ENCODE measurements at places on chromosomes 5 and 9. TPM values are rescaled to one million over a fixed set of nuclear protein-coding genes. Genes with fewer than 3 reads are reported as not detected.

GRCh38 chr5:73822278-73822988 lies 196.4 kb downstream of the ARHGEF28 start:
- DNase-seq = no peak

GRCh38 chr5:142618130-142618523 lies 67.8 kb downstream of the FGF1 start:
- DNase-seq = peak; percentile 73

RANBP3L gene
- total RNA-seq = 0.10 TPM

- peak; percentile 44 for DNase-seq
These were observed 51.9 kb upstream of the ZSWIM6 start for GRCh38 chr5:61280205-61280604.

DNA sequence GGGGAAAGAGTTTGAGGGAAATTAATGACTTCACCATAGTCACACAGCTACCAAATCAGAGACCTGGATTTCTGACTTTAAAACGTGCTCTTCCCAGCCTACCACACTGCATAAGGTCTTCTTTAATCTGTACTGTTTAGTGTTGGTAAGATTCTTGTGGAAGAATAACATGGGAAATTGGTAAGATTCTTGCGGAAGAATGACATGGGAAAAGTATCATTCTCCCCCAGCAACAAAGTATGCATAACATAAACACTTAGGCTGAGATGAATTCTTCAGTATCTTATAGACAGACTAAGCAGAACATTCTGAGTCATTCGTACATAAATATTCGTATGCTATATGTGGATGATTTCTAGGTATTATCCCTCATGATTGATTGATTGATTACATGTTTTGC lies 170.4 kb downstream of the FOCAD start:
- DNase-seq = no peak

GRCh38 chr9:122777935-122778627 lies 10.7 kb upstream of the OR5C1 start:
- no peak for DNase-seq

THBS4 gene
- total RNA-seq = 1.1 TPM

DNA sequence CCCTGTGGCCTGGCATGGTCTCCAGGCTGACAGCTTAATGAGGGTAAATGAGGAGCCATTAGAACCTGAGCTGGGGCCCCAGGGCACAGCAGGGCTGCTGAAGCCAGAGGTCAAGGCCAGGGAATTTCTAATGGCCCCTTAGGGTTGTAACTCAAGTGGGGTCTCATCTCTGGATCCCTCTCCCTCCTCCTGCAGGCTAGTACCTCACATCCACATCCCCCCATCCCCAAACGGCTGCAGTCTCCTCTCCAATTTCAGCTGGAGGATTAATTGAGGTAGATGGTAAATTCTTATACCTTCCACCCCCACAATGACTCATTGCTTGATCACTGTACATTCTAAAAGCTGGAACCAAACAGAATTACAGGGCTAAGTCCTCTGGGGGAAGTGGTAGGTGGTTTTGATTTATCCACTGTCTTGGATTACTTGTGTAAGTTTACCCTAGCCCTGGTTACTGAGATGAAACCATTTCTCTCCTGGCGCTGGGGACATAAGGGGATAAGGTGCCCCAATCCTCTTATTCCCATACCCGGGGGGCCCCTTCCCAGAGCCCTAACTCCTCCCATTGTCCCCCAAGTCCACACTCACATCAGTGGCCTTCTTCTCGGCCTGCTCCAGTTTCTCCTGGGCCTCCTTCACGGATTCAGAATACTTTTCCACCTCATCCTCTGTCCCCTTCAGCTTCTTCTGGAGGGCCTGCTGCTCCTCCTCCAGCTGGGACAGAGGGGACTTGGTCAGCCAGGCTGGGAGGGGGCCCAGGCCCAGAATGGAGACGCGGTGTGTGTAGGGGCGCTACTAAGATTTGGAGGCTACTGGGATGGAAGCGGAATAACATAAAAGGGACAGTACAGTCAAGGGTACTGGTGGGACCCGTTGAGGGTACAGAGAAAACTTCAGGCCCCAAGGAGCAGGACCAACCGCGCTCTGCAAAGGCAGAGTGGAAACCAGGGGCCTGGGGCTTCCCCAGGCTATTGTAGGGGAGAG lies 875 bp downstream of the TPM2 start:
- peak; percentile 18 for DNase-seq

GRCh38 chr9:127546125-127546832 lies 65.8 kb upstream of the STXBP1 start:
- no peak for DNase-seq

- DNase-seq = peak; percentile 26
These were observed 162.7 kb downstream of the ZNF608 start for GRCh38 chr5:124583469-124584350.

GADD45G gene
- total RNA-seq = 1.2 TPM

- no peak for DNase-seq
These were observed 318.3 kb upstream of the GRAMD2B start for GRCh38 chr5:126104951-126105350.

PCDHGB6 gene
- not detected for total RNA-seq

GRCh38 chr5:111227801-111228200 lies 3.6 kb downstream of the CAMK4 start:
- peak; percentile 61 for DNase-seq

DNA sequence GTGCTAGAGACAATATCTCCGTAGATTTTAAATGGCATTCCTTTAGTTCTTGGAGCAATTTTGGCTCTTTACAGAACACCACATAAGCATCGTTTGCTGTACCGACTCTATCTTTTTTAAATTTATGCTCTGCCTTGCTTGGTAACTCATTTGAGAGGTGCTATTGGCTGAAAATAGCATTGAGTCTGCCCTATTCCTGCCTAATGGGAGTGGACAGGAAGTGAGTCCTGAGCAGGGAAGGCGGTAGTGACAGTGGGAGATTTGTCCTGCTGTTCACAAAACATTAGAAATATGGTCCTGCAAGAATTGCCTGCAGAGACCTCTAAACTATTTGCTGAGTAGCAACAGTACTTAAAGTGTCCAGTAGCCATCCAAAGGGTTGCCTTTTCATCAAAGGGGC lies 115.2 kb upstream of the IFNE start:
- DNase-seq = no peak

CMBL gene
- total RNA-seq = 2.2 TPM

DNA sequence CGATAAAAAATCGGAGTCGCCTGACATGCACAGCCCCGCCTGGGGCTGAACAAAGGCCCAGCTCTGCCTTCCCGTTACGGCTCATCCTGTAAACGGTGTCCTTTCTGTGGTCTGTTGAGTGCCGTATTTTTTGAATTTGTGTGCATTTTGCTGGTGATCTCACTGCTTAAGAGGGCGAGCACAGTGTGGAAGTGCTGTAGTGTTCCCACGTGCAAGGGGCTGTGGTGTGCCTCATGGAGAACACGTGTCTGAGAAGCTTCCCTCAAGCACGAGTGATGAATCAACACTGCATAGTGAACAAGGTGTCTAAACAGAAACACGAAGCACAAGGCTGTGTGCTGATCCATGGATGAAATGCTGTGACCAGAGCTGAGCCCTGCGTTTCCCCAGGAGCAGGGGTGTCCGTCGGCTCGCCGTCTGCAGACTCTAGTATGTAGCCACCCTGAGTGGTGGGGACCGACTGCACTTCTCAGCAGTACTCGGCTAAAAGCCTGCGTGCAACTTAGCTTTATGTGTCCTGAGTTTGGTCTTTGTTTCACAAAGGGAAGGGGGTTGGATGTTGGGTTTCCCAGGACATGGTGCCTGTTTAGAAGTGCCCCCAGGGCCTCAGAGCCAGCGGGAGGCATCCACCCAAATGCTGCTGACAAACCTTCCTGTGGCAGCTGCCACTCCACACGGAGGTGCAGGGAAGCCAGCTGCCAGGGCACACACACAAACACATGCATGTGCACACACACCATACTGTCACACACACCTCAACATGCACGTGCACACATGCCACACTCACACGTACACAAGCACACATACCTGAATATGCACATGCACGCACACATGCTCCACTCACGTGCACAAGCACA lies 77.2 kb upstream of the IRX4 start:
- no peak for DNase-seq

GRCh38 chr5:61409568-61409967 lies 77.5 kb downstream of the ZSWIM6 start:
- no peak for DNase-seq

DNA sequence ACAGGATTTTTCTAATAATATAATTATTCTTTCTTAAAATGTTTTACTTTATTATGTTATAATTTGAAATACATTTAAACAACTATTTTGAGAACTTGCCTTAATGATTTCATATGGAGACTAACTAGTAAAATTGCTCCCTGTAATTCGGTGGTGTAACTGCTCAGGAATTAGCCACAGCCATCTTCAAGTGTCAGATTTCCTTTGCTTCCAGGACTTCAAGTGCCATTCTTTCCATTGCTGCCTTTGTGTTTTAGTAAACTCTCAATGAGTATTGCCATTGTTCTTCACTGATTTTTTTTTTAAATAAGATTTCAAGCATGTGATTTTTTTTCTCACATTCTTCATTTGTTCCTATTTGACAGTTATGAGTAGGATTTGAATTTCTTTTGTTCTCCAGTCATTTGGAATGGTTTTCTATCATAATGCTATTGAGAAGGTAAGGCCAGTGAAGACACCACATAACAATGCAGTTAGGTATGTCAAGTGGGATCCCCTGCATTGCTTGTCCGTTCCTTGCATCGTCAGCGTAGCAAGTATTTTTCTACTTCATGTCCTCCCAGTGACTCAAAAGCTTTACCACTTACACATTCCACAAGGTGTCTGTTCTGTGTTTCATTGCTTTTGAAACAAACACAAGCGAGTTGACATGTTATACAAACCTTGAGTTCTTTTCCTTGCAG lies 83.7 kb downstream of the LNPEP start:
- no peak for DNase-seq

RHOBTB3 gene
- total RNA-seq = 1.5 TPM

GRCh38 chr5:90528601-90529193 lies 687 bp downstream of the LYSMD3 start:
- peak; percentile 39 for DNase-seq

- peak; percentile 75 for DNase-seq
These were observed 53.4 kb downstream of the TENT4A start for GRCh38 chr5:6766604-6767093.

DNA sequence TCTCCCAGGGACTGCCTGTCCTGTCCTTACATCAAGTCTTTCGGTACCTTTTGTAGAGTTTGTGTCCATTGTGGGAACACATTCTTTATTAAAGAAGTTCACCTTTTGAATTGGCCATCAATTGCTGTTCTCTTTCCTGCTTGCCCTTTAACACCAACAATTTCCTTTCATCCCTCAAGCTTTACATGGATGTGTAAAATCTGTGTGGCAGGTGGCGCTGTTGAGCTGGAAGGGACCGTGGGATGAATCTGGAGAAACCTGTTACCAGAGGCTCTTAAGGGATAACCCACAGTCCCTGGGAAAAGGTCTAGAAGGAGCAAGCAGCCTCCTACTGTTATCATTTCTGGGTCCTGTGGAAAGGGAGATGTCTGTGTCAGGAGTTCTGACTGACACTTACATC lies 7.9 kb upstream of the ZFP62 start:
- peak; percentile 91 for DNase-seq

LCN1 gene
- 0.29 TPM for total RNA-seq

GPR150 gene
- total RNA-seq = 0.64 TPM

CCNJL gene
- not detected for total RNA-seq

GRCh38 chr9:124551472-124552272 lies 44.5 kb upstream of the NR5A1 start:
- DNase-seq = peak; percentile 62

GRCh38 chr5:115324021-115324420 lies 27.6 kb upstream of the CCDC112 start:
- no peak for DNase-seq

DNA sequence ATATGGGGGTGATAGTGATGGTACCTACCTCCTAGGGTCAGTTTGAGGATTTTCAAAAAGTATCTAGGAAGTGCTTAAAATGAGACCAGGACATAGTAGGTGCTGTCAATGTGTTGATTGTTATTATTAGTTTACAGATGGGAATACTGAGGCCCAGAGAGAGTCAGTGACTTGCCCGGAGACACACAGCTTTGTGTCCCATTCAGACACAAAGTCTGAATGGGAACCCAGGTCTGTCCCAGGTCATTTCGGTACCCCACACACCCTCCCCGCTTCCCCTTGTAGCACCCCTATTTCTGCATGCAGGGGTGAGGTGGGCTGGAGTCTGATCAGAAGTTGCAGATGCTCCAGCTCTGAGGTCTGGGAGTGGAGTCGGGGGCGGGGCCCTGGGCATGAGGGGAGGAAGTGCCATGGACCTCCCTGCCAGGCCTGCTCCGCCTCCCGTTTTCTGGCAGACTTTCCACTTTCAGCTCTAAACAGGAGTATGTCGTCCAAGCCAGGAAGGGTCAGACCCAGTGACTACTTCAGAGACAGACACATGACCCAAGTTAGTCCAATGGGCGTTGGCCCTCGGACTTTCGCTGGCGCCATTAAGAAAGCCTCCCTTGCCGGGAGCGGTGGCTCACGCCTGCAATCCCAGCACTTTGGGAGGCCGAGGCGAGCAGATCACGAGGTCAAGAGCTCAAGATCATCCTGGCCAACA lies 3.2 kb upstream of the DBN1 start:
- no peak for DNase-seq

- no peak for DNase-seq
These were observed 192.5 kb upstream of the TUT7 start for GRCh38 chr9:86546712-86547111.

DNA sequence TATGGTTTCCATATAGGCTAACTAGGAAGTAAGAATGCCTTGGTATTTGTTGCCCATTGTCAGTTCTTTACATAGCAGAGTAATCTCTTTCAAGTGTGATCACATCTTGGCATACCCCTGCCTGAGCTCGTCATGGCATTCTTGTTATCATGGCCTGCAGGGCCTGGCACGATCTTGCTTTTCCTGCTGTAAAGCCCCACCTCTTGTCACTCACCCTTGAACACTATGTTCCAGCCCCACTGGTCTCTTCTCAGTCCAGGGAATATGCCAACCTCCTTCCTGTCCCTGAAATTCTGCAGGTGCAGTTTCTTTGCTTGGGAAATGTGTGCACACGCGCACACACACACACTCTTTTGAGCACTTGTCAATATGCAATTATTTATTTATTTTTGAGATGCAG lies 250.2 kb upstream of the DMRT1 start:
- no peak for DNase-seq

DNA sequence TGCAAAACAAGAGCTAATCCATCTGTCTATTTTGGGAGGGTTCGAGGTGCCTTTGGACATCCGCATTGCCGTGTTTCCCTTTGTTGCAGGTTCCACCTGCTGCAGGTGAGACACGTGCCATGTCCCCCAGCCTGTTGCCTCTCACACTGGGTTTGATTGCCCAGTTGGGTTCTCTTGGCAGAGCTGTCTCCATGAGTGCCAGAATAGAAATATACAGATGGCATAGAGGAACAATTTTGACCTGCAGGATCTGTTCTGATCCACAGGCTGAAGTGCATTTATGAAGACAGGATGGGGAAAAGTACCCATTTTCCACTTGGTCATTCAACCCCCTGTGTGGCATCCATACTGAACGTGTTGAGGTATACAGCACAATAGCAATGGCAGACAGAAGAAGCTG lies 178.1 kb downstream of the SGCD start:
- no peak for DNase-seq

BRD3OS gene
- total RNA-seq = 6.3 TPM

Data from activated naive CD4-positive, alpha-beta T cell treated with anti-CD3 and anti-CD28 coated beads for 36 hours (primary cell).